Activated CD4-positive, alpha-beta memory T cell treated with anti-CD3 and anti-CD28 coated beads for 36 hours (primary cell): ENCODE measurements at places on chromosomes 5 and 9. TPM values are rescaled to one million over a fixed set of nuclear protein-coding genes. Genes with fewer than 3 reads are reported as not detected.

DNA sequence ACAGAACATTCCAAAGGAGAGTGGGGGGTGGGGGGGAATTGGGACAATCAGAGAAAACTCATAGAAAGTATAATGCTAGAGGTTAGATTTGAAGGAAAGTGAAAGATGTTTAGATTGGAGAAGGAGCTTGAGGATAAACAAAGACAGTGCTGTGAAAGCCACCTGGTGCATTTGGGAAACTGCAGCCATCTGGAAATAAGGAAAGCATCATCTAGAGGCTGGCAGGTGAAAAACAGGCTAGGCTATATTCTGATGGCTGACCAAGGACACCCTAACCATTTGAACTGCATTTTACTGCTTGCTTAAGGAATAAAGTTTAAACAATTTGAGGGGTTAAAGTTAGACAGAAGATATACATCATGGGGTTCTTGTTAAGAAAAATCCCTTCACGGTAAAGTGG, 296.4 kb downstream of the CETN3 start:
- DNase-seq: no peak

- DNase-seq: no peak
Observed at GRCh38 chr5:1055896-1056610, 47.5 kb downstream of the NKD2 start.

GRCh38 chr5:77761606-77762005, 14.5 kb downstream of the TBCA start:
- DNase-seq: no peak

DNA sequence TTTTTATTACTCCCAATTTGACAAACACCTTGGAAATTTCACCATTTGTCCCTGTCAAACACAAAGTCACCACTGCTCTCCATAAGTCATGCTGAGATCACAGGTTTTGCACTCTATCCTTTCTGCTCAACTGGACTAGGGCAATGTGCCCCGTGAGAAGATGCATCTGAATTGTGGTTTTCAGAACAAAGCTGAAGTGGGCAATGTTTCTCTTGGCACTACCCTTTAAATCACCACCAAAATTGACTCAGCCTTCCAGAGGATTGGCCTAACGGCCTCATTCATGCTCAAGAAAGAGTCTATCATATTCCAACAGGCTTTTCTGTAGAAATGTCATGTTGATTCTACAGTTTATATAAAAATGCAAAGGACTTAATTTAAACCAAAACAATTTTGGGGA, 81.0 kb upstream of the TRIO start:
- no peak for DNase-seq

DNA sequence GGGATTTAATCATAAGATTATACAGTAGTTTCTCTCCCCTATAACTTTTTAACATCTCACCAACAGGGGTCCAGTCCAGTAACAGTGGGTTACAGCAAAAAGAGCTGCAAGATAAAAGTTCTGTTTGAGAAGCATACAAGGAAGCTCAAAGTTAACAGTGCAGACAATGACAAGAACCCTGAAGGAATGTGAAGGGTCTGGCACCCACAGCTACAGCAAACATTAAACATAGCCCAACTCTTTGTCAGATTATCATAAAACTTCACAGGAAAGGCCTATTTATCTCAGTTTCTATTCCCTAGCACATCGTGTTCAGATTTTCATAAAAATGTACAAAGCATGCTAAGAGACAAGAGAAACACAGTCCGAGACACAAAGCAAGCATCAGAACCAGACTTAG, 309.4 kb downstream of the DIRAS2 start:
- no peak for DNase-seq

DNA sequence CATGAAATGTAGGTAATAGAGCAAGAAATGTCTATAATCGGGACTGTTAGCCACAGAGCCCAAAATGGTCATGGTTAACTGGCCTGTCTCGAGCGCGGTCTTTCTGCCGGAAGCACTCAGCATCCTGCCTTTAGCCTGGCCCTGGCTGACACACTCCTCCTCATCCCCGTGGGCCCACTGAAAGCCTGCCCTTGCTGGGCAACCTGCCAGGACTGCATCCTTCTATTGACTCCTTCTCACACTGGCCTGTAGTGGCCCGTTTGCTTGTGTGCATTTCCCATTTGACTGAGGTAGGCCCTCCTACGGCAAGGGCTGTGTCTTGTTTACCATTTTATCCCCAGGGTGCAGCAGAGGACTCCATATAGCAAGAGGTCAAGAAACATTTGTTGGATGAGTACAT, 215.7 kb downstream of the ATPSCKMT start:
- DNase-seq: no peak

DNA sequence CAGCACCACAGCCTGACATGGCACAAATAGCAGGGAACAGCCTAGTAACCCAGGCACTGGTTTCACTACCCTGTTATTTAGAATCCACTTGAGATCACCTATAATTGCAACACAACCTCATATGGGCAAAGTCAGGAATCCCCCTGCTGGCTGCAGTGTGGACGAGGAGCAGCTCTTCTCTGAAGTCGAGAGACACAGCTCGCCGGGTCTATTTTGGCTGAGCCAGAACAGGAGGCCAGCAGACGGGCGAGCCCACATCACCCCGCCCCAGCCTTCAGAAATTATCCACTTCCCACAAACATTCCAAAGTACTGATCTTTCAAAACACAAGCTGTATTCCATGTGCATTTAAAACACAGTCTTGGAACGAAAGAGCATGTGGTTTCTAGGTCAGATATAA, 179.0 kb downstream of the ROR2 start:
- DNase-seq: no peak

DNA sequence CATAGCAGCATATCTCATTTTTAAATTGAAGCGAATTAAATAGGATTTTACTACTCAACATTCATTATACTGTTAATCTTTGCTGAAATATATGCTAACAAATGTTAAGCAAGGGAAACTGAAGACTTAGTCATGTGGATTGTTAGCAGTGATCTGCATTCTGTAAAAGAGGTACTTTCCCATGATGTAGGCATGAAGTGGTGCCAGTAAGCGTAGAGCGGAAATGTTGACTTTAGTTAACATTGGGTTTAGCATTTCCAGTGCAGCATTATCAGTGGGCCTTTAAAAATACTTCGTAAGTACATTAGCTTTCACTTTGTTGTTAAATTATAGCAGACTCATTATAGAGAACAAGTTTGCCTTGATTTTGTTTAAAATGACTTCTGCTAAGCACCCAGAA, 130.3 kb downstream of the CDC42SE2 start:
- DNase-seq: peak; percentile 69

DNA sequence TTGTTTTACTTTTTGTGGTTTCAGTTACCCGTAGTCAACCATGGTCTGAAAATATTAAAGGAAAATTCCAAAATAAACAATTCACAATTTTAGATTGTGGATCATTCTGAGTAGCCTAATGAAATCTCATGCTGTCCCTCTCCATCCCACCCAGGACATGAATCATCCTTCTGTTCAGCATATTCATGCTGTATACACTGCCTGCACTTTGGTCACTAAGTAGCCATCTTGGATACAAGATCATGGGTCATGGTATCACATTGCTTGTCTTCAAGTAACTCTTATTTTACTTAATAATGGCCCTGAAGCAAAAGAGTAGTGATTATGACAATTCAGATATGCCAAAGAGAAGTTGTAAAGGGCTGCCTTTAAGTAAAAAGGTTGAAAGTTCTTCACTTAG, 536.5 kb upstream of the ACO1 start:
- no peak for DNase-seq

DNA sequence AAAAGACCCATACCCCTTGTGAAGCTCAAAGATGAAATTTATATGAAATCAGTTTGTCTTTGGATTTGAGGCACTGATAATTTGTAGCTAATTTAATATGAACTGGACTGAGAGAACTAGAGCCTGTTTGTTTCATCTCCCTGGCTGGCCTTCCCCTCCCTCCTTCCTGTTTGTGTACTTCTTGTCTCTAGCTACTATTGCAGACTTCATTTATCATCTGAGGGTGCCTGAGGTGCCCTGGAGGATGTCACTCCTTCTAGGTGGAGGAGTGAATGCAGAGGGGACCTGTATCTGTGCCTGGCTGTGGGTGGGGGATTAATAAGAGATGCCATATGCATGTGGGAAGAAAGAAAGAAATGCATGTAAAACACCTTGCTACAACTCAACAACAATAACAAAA, 22.2 kb upstream of the GNPDA1 start:
- DNase-seq: no peak

DNA sequence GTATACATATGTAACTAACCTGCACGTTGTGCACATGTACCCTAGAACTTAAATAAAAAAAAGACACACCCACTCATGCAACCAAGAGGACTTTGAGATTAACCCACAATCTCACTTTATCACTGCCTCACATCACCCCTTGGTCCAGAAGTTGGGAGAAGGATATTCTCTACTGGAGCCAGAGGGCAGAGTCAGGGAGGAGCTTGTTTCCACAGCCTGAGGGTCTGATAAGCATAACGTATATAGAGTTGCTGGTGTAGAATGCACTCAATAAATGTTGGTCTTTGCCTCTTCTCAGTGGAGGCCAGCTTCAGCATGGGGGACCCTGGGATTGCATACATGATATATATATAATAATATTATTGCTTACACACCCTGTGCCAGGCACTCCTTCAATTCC, 10.1 kb downstream of the KCNV2 start:
- DNase-seq: no peak

DNA sequence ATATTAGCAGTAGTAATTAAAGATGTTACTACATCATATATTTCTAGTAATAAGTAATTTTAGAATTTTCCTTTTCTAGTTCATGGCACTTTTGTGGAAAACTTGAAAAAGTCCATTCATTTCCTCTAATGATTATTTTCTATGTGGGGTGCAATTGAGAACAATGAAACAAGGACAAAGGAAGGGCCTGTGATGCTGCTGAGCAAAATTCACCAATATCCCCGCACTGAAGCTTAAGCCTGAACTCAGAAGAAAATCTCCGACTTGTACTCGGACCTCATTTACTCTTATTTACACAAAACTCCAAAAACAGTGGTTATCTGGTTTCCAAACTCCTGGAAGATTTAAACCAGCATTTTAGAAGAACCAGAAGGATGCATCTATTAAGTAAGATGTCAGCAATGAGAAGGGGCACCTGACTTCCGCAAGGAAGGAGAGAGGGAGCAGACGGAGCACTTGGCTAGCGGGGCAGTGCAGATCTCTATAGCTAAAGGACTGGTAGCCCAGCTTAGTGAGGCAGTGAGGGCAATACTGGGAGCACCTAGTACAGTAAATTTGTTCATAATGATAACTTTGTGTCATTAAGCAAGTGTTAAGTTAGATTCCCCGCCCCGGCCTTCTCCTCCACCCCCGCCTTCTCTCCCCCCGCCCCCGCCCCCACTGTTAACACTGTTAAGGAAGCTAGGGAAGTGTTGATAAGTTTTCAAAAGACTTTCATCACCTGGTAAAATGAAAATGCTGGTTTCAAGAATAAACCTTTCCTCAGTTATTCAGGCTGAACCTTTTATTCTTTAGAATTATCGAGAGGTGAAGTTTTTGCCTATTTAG, 123.3 kb downstream of the ZSWIM6 start:
- DNase-seq: no peak

GRCh38 chr5:168426007-168426863, 60.0 kb upstream of the RARS1 start:
- DNase-seq: no peak

DNA sequence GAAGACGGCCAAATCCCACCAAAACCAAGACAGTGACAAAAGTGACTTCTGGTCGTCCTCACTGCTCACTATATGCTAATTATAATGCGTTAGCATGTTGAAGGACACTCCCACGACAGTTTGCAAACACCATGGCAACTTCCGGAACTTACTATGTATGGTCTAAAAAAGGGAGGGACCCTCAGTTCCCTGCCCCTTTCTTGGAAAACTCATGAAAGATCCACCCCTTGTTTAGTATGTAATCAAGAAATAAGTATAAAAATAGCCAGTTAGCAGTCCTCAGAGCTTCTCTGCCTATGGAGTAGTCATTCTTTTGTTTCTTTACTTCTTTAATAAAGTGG, 9.5 kb downstream of the FCN2 start:
- DNase-seq: no peak

DNA sequence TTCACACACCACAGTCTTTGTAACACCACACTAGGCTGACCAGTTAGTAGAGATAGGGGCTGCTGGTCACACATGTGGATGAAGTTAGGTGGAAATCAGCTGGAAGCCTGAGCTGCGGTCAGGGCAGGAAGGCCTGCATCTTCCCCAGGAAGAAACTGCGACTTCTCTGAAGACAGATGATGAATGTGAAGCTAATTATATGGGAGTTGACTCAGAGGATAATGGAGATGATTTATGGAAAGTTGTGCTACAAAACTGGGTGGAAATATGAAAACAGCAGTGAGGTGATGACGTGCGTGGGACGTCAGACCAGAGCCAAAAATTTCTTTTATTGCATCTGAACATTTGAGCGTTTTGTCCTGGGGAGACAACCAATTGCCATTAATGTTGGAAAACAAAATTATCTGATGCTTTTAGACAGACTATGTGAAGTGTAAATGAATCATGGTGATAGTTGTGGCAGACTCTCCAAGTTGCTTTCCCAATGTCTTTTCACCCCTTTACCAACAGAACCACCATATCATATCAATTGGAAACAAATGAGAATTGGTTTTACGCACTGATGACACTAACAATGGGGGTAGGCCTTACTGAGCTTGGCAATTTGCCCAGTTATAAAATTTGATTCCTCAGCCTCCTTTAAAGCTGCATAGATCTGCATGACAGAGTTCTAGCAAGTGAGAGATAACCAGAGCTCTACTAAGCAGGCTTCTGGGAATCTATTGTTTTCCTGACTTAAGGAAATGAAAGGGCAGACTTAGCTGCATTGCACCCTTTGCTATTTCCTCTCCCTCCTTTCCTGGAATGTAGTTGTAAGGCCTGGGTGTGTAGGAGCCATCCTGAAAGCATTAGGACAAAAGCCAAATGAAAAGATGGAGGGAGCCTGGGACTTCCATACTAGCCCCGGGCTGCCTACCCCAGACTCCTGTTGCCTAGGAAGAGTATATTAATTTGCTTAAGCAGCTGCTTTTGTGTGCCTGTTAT, 84.0 kb downstream of the RAB3C start:
- no peak for DNase-seq

DNA sequence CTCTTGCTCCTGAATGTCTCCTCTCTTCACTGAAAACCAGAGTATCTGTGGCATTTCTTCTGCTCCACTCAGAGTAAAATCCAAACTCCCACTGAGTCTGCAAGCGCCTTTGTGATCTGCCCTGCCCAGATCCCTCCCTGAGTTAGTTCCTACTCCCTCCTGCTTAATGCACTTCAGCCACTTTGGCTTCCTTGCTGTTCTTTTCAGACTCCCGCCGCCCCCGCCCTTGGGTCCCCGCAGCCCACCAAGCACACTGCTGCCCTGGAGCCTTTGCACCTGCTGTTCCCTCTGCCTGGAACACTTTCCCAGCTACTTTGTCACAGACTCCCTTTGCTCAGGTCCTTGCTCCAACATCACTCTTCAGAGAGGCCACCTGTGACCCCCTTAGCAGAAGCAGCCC, 127.2 kb upstream of the SLC25A48 start:
- no peak for DNase-seq

DNA sequence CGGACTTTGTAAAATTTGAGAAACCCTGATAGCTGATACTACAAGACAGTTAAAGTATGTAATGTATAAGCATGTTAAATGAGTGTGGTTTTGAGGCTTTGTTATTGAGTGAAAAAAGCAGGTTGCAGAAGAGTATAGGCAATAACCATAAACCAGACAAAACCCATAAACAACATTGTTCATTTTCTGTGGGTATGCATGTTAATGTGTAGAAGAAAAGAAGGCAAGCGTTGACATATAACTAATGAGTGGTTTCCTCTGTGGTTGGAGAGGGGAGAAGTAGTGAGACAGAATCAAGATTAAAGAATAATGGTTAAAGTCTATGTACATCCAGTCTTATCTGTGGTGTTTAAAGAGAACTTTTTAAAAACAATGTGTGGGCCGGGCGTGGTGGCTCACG, 26.2 kb downstream of the RAD23B start:
- no peak for DNase-seq

OTULINL gene
- 12.3 TPM for total RNA-seq

CCDC192 gene
- not detected for total RNA-seq

ZNF883 gene
- 0.22 TPM for total RNA-seq
